ENCODE measurements at places on chromosomes 6 and 20.

- no peak for DNase-seq
Observed at GRCh38 chr6:12228447-12229146, 61.6 kb upstream of the EDN1 start.

DNA sequence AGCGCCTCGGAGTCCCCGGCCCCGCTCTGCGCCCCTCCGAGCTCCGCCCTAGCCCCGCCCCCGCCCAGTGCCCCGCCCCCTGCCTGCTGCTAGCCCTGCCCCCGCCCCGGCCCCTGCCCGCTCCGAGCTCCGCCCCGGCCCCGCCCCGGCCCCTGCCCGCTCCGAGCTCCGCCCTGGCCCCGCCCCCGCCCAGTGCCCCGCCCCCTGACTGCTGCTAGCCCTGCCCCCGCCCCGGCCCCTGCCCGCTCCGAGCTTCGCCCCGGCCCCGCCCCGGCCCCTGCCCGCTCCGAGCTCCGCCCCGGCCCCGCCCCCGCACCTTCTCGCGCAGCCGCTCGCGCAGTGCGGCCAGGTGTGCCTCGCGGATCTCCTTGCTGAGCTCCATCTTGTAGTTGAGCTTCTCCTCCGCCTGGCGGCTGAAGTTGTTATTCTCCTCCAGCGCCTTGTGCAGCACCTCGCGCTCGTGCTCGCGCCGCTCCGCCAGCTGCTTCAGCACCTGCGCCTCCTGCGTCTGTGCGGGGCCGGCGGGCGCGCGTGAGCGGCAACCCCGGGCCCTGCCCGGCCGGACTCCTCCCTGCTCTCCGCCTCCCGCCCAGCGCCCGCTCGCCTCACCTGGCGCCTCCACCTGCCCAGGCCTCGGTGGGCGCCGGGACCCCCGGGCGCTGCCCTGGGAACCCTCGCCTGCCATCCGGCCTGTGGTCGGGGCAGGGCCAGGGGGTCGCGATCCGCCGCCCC, 11.3 kb downstream of the STMN3 start:
- peak; percentile 32 for DNase-seq

DNA sequence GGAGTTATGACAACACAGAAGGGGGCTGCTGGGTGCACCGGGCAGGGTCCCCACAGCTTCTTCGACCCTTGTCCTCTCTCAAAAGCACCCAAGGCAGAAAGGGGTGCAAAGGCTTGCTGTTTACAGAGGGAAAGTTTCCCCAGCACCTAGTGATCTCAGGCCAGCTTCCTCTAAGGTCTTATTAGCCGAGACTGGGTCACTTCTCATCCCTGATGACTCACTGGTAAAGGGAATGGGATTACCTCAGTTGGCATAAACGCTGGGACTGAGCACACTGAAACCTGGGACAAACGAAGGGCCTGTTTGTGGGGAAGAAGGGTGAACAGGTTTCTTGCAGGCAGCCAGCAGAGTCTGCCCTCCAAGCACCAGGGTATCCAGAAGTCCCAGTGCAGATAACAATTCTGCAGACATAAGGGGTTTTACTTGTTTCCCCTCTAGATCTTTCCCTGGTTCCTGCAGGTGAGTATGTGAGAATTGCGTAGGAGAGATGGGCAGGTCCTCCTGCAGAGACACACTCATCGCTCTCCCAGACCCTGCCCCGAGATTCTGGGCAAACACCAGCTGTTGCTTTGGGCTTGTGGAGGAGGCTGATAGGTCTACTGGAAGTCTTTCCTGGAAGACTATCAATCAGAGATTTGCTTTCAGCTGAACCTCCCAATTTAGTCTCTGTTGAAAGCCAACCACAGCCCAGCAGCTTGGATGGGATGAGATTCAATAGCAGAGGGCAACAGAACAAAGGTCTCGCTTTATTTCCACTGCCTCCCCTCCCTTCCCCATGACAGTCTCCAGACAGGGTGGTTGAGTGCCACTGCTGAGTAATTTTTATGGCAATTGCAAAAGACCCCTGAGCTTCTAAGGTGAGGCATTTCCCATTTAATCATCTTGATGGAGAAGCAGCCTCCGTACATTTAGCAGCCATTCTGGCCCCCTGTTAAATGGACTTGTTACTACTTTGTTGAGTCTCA, 25.7 kb downstream of the KCNG1 start:
- DNase-seq = no peak

GRCh38 chr6:13413466-13413862, 73.9 kb downstream of the GFOD1 start:
- no peak for DNase-seq

- no peak for DNase-seq
Observed at GRCh38 chr6:150208611-150209352, 65.9 kb downstream of the PPP1R14C start.

- DNase-seq = no peak
Observed at GRCh38 chr20:1263853-1264252, 2.2 kb upstream of the SNPH start.

GRCh38 chr6:31836474-31837368, 9.2 kb downstream of the HSPA1B start:
- DNase-seq = no peak

GRCh38 chr6:26053992-26054780, 33.0 kb upstream of the HFE start:
- DNase-seq = no peak

All from smooth muscle cell of the brain vasculature (primary cell).